ENCODE measurements at places on chromosomes 11 and 22.

GRCh38 chr11:131658952-131659351 lies 288.5 kb downstream of the NTM start:
- DNase-seq: no peak

- no peak for DNase-seq
Measured at GRCh38 chr11:130775306-130776060, 140.8 kb downstream of the SNX19 start.

DNA sequence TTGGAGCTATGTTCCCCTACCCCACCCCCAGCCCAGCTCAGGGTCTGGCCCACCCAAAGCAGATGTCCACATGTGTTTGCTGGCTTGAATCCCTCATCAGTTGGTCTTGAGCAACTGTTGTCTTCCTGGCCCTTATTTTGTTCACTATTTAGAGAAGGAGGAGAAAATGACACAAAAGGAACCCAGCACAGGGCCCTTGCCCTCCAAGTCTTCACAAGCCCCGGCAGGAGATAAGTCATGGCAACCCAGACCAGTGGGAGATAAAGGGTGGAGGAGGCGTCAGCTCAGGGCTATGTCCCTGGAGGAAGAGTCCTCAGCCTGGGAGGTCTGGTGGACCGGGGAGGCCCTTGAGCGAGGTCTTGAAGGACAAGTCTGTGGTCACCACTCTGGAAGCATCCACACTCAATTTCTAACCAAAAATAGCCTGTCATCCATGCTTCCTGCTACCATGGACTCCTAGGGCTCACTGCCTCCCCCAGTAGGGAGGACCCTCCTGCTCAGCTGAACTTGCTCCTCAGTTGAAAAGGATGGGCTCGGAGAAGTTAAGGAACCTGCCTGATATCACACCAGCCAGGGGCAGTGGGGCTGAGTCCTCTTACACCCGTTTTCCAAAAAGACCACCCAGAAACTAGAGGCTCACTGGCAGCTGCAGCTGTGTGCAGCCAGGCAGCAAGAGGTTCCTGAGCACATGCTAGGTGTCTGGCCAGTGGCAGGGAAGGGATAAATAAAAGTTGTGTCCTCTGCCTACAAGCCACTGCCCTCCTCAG lies 1.8 kb upstream of the RAB3IL1 start:
- no peak for DNase-seq

DNA sequence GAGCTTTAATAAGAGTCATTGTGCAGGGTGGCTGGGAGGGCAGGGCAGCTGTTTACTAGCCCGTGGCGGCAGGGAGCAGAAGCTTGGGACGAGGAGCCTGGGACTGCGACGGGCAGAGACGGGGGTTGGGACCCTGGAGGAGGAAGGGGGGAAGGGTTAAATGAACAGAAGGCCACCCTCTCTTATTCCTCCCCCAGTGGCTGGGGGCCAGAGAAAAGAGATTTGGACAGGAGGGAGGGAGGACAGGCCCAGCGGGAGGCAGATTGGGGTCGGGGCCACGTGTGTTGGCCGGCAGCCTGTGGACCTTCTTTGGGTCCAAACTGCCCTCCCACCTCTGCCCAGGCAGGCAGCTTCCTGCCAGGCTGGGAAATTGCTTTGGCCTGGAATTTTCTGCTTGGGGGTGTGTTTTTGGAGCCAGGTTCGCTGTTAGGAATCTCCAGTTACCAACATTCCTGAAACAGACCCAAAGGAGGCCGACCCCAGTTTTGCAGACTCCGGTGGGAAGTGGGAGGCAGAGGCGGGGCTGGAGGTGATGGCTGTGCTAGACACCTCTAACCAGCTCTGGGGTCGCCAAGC lies 50.2 kb downstream of the APOL3 start:
- no peak for DNase-seq

DNA sequence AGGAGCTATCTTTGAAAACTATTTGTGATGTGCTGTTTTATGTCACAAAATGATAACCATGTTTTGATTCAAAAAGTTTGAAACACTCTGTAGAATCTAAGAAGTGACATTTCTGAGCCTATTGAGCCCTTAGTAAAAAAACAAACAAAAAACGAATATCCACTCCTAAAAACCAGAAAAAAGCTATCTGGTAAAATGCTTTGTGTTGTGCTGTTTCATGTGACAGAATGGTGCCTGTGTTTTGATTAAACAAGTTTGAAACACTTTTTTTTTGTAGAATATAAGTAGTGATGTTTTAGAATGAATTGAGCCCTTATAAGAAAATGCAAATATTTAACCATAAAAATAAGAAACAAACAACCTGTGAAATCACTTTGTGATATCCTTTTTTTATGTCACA lies 105.2 kb upstream of the VPREB1 start:
- no peak for DNase-seq

DNA sequence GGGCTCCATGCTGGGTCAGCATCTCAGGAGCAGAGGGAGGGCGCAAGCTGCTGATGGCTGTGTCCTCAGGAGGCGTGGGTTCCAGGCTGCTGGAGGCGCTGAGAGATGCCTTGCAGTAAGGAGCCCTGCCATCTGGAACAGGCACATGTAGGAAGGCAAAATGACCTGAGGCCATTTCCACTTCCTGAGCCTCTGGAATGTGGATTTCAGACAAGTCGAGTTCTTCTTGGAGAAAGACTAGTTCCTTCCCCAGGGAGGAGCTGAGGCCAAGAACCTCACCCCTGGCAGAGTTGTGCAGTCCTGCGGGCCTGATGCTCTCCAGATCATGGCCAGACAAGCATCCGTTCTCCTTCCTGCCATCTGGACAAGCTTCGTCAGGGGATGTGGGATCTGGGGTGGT lies 19.3 kb downstream of the HPS4 start:
- DNase-seq: no peak

DNA sequence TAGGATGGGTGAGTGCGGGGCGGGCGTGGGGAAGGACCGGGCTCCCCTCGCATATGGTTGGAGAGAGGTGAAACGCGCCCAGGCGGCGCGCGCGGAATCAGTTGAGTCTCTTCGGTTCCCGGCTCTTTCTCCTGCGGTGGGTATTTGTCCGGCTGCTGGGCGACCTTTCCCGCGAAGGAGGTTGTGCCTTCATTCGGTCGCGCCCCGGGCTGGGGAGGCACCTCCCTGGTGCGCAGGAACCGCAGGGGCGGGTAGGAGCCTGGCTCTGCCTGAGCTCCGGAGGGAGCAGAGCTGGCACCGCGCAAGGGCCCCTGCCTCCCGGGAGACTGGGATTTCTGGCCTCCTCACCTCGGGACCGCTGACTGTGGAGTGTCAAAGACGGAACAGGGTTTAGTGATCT lies 27.5 kb downstream of the SAA4 start:
- DNase-seq: no peak

GRCh38 chr11:26620282-26621045 lies 48.4 kb upstream of the MUC15 start:
- no peak for DNase-seq

DNA sequence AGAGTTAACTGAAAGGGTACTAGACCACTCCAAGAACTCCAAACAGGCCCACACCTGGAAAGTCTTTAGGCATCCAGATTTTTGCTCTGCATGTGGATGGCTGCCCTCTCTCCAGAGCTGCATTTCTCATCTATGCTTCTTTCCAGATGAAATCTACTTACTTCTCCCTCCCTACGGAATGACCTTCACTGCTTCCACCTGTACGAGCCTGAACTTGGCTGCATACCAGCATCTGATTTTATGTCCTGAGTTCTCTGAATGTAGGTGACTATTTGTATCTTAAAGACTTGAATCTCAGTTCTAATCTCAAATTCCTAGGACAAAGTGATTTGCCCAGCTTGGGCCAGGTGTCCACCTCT lies 13.3 kb downstream of the CELF1 start:
- no peak for DNase-seq

GRCh38 chr11:126501641-126502040 lies 146.2 kb downstream of the ST3GAL4 start:
- no peak for DNase-seq

- no peak for DNase-seq
Measured at GRCh38 chr11:7528514-7529049, 14.8 kb downstream of the PPFIBP2 start.

DNA sequence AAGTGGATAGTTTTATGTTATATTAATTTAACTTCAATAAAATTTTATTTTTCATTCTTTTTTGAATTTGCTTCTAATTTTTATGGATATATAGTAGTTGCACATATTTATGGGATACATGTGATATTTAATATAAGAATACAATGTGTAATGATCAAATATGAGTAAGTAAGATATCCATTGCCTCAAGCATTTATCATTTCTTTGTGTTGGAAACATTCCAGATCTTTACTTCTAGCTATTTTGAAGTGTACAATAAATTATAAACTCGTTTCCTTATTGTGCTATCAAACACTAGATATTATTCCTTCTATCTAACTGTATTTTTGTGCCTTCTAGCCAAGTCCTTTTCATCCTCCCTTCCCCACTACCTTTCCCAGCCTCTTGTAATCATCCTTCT lies 17.0 kb downstream of the EXPH5 start:
- no peak for DNase-seq

DNA sequence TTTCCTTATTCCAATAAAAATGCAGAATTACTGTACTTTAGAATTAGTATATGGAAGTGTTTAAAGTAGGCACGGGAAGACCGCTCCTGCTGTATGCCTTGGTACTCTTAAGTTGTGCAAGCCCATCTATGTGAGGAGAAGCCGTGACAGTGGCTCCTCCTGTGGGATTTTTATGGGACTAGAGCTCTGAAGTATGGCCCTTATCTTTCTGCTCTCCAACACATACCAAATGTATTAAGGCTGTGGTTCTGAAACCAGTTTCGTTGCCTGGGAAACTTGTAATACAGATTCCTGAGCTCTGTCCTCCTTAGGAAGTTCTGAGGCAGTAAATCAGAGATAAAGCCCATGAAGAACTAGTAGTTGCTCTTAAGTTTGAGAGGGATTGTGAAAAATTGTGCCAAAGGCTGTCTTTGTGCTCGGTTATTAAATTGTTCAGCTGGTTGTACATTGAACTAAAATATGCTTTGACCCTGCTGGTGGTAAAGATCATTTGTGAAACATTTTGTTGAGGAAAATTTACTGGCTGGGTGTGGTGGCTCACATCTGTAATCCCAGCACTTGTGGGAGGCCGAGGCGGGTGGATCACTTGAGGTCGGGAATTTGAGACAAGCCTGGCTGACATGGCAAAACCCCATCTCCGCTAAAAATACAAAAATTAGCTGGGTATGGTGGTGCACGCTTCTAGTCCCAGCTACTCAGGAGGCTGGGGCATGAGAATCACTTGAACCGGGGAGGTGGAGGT lies 29.3 kb downstream of the RTN3 start:
- DNase-seq: no peak

DNA sequence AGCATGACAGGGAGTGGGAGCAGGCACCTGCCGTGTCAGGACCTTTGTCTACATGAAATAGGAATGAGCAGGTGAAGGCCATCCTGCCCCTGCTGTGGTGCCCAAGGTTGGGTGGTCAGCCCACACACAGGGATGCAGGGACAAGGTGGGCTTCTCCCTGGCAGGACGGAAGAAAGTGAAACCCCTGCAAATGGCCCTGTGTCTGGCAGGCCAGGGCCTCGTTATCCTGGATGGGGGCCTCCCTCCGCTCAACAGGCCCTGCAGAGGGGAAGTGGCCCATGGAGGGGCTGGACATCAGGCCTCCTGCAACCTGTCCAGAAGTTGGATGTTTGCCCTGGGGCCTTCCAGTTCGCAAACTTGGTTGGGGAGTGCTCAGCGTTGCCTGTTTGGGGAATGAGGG lies 14.9 kb downstream of the TOB2 start:
- DNase-seq: no peak

- no peak for DNase-seq
Measured at GRCh38 chr11:56545531-56545930, 2.5 kb upstream of the OR5M11 start.

- no peak for DNase-seq
Measured at GRCh38 chr11:7609521-7609920, 63.8 kb downstream of the CYB5R2 start.

- DNase-seq: no peak
Measured at GRCh38 chr11:34564807-34565241, 51.2 kb upstream of the ELF5 start.

GRCh38 chr11:47408598-47409439 lies 429 bp downstream of the SLC39A13 start:
- DNase-seq: no peak

DNA sequence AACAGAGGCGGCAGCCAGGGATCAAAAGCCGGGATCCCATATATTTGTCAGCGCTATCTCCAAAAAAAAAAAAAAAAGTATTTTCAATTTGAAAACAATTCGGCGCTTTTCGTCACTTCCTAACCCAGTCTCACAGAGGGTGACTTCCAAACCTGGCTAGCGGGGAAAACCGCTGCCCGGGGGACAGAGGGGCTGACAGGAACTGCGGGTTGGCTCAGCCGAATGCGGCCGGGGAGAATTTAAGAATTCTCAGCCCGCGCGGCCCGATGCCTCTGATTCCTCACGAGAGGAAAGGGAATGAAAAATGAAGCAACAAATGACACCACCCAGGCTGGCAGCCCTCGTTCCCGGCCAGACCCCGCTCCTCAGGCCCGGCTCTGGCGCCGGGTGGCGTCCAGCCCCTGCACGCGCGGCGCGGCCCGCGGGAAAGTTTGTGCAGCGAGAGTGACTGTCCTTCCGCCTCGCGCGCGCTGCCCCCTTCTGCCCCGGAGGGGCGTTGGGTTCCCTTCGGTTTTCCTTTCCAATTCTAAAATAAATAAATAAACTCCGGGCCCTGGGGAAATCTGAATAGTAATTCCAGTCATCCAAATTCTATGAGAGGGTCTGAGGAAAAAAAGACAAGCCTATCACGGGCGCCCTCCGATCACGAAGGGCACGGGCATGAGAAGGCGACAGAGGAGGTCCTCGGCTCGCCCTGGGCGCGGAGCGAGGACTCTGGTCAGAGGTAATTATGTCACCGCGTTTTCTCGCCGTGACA lies 4.8 kb upstream of the PAX6 start:
- DNase-seq: no peak

DNA sequence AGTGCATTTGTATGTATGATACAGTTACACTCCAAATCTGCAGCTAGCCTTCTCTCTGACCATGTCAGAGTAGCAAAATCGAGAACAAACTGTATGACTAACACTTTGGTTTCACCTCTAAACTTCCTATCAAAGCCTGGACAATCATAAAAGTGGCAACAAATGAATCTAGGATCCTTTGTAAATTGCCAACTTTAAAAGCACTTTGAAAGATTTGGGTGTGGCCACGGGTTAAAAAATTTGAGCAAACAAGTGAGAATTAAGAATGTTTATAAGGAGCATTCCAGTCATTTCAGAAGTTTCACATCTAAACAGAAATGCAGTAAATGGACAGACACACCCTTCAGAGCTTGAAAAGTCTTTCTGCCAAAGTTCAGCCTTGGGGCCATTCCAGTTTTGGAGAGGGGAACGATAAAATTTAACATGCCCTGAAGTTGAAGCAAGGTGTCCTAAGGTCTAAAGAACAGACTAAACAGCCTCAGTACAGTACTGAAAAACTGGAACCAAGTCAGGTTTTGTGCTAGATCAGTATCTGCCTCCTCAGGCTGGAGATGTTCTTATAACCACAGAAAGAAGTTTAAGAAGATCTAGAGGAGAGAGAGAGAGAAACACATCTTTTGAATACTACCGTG lies 181.9 kb upstream of the BDNF start:
- no peak for DNase-seq

GRCh38 chr11:116257092-116257491 lies 515.7 kb downstream of the BUD13 start:
- no peak for DNase-seq

- DNase-seq: no peak
Measured at GRCh38 chr22:23067691-23068090, 2.6 kb upstream of the GNAZ start.

All from iPS DF 19.7 (cell line).